ENCODE measurements at places on chromosomes 11 and 22.

- no peak for DNase-seq
Measured at GRCh38 chr11:129620237-129621104, 195.2 kb upstream of the TMEM45B start.

DNA sequence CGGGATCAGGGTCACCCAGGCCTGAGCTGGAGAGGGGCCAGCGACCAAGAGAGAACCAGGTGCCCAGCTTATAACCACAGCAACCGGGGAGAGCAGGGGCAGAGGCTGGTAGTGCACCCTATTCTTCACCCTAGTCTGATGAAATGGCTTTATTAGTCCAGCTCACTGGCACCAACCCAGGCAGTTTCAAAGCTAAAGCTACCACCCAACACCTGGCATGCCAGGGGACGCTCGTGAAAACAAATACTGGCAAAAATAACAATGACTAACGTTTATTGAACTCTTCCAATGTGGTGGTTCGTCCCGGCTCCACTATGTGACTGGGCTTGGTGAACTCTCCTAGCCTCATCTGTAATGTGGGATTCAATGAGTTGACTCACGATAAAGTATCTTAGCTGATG, 30.6 kb downstream of the SCGB1A1 start:
- no peak for DNase-seq

DNA sequence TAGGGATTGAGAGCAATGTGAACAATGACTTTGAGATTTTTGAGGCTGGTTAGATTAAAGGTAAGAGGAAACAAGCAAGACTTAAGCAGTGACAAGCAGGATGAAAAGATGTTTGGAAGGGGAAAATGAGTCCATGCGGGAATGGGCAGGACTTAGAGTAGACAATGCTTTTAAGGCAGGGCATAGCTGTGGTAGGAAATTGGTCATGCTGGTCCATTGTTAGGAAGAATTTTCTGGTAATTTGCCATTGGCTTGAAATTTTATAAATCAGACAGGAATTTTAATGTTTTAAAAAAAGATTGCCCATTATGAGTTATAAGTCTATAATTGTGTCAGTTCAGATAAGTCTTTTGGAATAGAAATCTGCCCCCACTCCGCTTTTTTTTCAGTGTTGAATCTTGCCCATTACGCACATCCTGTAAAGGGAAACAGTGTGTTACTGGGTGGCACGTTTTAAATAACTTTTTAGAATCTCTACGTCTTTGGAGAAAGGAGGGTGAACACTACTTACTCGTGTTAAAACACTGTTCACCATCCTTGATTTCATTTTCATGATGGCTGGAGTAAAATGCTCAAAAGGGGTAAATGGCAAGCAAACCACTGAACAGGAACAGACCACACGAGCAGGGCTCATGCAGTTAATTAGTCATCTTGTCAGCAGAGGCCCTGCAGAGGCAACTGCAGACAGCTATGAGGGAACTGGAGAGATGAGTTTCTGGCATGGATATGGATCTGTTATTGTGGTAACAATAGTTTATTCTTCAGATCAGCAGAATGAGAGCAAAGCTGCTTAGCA, 25.0 kb downstream of the SWAP70 start:
- no peak for DNase-seq

DNA sequence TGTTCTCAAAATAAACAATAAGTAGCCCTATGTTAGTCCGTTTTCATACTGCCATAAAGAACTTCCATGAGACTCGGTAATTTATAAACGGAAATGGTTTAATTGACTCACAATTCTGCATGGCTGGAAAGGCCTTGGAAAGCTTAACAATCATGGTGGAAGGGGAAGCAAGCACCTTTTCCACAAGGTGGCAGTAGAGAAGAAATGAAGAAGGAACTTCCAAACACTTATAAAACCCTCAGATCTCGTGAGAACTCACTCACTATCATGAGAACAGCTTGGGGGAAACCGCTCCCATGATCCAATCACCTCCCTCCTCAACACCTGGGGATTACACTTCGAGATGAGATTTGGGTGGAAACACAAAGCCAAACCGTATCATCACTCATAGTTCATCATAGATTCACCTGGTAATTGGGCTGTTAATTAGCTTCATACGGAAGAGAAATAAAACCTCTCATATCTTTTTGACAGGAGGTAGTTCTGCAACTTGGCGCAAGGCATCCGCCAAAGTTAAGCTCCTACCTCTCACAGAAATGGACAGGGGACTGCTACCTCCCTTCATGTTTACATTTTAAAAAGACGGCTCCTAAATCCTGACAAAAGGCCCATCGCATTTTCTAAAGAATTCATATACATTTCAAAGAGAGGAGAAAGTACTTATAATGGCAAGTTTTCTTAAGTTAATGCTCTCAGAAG, 49.0 kb downstream of the MUC15 start:
- no peak for DNase-seq

- no peak for DNase-seq
Measured at GRCh38 chr22:21632237-21632895, at the start of gene CCDC116. Gene CCDC116, plus strand, starts transcription at chr22:21632760. Its CDS starts 422 bp downstream, at chr22:21633182.

GRCh38 chr11:60155931-60156330, 27.0 kb downstream of the MS4A6A start:
- no peak for DNase-seq

DNA sequence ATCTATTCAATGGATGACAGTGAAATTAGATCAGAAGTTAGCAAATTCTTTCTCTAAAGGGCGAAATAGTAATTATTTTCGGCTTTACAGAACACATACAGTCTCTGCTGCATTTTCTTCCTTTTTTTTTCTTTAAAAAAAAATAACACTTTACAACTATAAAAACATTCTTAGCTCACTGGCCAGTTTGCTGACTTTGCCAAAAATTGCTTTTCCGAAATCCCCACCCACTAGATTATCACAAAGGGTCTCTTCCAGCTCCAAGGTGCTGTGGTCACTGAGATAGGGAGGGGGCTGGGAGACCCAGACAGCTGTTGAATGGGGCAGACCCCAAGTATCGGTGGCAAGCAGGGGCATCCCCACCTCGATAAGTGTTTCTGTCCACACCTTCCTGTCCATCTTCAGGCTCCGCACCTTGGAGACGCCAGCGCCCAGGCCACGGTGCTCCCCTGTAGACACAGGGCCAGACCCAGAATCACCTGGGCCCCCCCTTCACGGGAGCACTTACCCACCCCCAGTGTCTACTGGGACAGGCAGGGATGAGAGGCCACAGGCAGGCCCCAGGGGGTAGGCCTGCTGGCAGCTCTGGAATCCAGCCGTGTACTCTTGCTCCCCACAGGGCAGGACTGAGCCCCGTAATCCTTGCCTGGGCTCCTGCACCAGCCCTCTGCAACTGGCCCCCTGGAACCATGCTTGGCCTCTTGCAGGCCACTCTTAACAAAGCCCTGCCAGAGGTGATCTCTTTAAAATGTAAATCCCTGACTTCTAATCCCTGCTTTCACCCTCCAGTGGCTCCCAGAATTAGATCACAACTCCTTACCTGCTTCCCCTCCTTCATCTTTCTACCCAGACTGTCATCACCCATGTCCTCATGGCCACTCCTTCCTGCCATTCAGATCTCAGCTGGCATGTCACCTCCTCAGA, 31.5 kb upstream of the PDE2A start:
- DNase-seq, result no peak

GRCh38 chr11:94910779-94911178, 62.6 kb downstream of the CWC15 start:
- no peak for DNase-seq

DNA sequence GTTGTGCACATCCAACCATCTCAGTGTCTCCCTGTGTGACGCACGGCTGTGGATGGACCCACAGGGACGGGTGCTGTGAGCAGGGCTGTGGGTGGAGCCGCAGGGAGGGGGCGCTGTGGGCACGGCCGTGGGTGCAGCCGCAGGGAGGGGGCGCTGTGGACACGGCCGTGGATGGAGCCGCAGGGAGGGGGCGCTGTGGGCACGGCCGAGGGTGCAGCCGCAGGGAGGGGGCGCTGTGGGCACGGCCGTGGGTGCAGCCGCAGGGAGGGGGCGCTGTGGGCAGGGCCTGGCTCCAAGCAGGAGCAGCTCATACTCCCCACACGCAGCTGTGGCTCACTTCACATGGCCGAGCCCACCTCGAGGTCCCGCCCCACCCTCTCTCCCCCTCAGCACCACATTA, 6.0 kb upstream of the MAPK11 start:
- DNase-seq, result no peak

GRCh38 chr11:68946416-68947090, 34.2 kb downstream of the MRGPRD start:
- no peak for DNase-seq

GRCh38 chr11:129946256-129946655, 50.9 kb upstream of the NFRKB start:
- no peak for DNase-seq

- no peak for DNase-seq
Measured at GRCh38 chr11:3710485-3711259, 39.5 kb upstream of the CHRNA10 start.

DNA sequence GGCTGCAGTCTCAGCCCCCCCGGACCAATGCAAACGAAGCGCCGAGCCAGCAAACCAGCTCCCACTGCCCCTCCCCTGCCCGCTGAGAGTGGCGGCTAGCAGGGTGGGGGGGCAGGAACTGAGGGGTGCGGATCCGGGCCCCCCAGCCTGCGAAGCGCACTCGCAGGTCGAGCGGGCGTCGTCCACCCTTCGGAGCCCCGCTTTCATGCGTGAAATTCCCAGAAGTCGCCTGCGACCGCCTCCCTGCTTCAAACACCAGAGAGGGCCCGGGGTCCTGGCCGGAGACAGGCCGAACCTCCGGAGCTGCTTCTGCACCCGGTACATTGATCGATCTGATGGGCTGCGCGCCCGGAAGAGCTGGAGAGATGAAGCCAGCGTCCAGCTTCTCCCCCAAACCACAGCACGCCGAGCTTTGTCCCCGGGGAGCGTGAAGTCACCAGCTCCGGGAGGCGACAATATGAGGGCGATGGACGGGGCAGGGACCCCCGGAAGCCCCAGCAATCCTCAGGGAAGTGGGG, 646 bp upstream of the PATZ1 start:
- no peak for DNase-seq

- no peak for DNase-seq
Measured at GRCh38 chr11:91837411-91838330, 386.9 kb upstream of the FAT3 start.

DNA sequence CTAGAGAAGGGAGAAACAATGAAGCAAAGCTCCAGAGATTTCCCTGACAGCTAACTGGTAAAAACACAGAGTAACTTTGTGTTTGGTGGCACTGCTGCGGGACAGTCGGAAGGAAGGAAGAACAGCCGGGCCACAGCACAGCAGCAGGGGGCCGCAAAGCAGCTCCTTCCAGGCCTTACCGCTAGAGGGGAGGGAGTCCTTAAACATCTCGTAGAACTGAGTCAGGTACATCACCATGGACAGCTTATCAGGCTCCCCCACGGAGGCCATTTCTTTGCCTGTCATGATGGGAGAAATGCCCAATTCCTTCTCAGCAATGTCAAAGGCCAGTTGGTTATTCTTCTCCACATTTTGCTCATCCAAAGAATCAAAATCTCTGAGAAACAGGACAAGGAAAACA, 114.6 kb upstream of the BID start:
- DNase-seq, result no peak

GRCh38 chr11:13434247-13435205, 28.5 kb downstream of the BTBD10 start:
- no peak for DNase-seq

- no peak for DNase-seq
Measured at GRCh38 chr22:38202437-38203089, 769 bp downstream of the MAFF start.

DNA sequence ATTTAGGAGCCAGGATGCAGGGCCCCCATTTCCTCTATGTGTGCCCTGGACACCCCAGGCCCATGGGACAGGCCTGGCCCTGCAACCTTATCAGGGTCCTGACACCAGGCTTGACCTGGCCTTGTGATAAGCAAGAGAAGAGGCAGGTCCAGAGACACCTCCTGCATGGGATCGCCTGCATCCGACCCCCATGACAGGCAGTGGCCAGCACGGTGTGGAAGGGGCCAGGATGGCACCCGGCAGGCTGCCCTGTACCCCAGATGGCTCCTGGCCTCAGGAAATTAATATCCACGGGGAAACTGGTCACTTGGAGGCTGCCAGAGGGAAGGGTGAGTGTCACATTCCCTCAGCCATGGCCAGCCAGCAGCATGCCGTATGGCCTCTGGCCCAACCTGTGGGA, 6.8 kb downstream of the KRTAP5-9 start:
- DNase-seq, result no peak
